ENCODE measurements at places on chromosomes 7 and 10.

DNA sequence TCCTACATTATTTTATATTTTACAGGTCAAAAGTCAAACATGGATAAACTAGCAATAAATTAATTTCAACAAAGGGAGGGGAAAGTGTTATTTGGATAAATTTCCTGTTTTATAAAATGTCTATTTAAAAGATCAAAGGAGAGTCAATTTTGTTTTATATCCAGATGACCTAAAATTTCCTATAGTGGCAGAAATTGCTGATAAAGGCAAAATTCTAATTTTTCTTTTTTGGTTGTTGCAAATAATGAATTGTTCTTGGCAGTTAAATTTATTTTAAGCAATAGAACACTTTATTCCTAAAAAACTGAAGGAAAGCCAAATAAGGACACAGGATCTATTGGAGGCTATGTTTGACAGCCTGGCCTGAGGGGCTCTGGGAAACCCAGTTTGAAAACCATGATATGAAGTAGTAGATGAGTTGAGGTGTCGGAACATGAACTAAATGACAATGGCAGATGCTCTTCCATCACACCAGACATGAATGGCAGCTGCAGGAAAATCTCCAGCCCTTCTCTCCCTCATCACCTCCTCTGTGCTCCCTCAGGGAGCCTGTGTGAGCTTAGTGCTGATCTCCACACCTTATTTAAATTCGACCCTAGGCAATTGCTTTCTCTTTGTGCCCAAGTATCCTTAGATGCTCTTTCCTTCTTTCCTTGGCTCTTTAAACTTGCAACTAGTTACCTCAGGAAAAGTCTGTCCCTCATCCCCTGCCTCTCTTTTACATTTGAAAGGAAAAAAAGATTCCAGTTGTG lies 395.0 kb downstream of the THSD7A start:
- DNase-seq: no peak

- DNase-seq: no peak
Measured at GRCh38 chr10:79498291-79498829, 14.0 kb upstream of the EIF5AL1 start.

- no peak for DNase-seq
Measured at GRCh38 chr7:98368716-98369115, 32.2 kb downstream of the BAIAP2L1 start.

DNA sequence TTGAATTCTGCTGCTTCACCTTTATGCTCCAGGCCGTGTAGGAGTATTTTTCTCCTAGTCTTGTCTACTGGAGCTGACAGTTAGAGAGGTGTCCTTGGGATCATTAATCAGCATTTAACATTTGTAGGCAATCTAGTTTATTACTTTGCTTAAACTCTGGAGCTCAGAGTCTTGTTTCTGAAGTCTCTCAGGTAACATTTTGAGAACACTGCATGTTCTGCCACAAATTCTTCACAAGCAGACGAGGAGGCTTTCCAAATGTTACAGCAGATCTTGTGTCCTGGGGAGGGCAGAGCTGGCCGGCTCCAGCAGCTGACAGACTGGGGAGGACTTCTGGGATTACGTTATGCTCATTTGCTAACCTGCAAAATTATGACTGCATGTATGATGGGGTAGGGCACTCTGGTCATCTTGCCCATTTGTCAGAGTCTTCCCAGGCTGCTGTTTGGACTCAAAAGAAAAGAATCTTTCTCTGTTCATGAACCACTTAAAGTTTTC lies 50.5 kb downstream of the GALNT17 start:
- DNase-seq: no peak

DNA sequence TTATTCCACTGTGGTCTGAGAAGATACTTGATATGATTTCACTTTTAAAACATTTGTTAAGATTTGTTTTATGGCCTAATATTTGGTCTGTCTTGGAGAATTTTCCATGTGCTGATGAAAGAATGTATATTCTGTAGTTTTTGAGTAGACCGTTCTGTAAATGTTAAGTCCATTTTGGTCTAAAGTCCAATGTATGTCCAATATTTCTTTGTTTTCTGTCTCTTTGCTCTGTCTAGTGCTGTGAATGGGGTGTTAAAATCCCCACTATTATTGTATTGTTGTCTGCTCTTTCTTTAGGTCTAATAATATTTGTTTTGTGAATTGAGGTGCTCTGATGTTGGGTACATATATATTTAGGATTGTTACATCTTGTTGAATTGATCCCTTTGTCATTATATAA lies 31.3 kb downstream of the DNAJC9 start:
- no peak for DNase-seq

- no peak for DNase-seq
Measured at GRCh38 chr7:3561932-3562331, 260.9 kb downstream of the SDK1 start.

DNA sequence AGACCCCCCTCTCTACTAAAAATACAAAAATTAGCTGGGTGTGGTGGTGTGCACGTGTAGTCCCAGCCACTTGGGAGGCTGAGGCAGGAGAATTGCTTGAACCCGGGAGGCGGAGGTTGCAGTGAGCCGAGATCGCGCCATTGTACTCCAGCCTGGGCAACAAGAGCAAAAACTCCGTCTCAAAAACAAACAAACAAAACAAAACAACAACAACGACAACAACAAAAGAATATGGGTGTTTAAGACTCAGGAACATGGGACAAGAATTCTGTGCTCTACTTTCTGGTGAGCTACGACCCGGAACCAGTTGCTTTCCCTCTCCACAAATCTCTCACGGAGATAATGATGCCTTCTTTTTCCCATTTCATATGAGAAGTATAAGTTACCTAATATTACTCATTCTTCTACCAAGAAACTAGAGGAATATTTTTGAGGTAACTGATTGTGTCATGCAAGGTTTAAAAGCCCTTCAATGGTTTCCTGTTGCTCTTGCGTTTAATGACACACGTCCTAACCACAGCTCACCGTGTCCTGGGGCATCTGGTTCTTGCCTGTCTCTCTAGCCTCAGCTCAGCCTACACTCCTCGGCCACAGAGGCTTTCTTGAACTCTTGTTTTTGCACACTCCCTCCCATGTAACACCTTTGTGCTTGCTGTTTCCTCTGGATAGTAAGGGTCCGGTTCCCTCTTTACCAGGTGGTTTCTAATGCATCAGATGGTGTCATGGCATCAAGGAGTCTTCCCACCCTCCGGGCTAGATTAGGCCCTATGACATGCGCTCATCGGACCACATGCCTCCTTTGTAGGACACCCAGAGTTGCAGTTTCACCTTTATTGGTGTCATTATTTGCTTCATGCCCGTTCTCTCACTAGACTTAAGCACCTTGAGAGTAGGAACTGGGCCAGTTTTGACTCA lies 67.5 kb downstream of the PFKFB3 start:
- no peak for DNase-seq

DNA sequence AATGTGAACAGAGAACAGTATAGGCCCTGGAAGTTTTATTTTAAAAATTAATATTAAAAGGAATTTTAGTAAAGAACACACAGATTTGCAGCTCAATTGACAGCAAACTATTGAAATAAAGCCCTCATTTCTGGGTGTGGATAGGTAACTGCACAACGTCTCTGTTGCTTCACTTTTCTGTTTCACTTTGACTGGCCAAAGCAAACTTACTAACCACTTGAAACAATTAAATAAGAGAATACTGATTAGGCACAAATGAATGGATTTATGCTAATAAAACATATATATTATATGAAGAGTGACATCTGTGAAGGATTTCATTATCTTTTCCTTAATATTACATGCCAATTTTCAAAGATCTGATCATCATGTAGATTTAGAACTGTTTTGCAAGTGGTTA lies 11.9 kb downstream of the ZNF804B start:
- DNase-seq: no peak

DNA sequence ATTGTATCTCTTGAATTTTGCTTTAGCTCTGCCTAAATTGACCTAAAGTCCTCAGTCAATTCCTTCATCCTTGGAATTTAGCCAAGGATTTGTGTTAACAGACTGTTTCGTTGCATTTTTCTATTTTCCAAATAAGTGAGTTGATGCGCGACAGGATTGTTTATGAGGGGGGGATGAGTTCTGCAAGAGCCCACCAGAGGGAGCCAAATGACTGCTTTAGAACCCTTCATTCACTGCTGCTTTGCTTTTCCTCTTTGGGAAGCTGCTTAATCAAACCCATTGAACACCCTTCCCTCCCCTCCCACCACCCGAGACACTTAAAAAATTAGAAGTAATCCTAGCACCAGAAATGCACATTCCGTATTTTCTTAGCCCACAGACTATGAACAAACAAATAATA lies 33.7 kb upstream of the PTF1A start:
- peak; percentile 50 for DNase-seq

- DNase-seq: no peak
Measured at GRCh38 chr7:116984917-116985316, 31.6 kb downstream of the ST7 start.

GRCh38 chr10:31126593-31126992 lies 94.9 kb upstream of the ZNF438 start:
- no peak for DNase-seq

DNA sequence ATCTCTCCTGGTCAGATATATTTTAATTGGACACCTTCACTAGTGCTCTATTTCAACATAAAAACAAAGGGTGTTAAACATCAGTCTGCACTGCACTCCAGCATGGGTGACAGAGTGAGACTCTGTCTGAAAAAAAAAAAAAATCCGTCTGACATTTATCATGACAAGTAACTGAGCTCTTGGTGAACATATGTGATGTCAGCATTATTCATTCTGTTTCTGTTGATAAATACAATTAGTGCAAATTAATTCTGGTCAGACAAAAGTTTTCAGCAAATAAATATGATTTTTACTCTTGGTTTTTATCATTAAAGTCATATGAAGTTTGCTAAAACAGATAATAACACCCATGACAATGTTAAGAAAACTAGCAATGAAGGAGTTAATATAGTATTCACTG lies 692.8 kb upstream of the GRM3 start:
- no peak for DNase-seq

DNA sequence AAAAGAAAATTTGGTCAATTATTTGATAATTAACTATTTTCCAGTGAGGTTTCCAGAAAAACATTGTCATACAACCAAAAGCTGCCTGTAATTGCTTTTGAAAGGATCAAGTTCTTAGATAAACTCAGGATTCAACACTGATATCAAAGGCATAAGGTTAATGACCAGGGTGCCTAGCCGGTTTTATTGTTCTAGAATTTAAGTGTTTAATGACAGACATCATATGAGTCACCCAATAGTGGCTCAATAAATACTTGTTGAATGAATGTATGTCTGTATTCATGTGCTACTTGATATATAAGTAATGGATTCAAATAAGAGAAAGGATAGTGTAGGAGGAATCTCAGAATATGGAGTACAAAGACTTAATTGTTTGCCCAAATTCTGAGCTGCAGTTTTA lies 196.1 kb upstream of the LRGUK start:
- DNase-seq: no peak

DNA sequence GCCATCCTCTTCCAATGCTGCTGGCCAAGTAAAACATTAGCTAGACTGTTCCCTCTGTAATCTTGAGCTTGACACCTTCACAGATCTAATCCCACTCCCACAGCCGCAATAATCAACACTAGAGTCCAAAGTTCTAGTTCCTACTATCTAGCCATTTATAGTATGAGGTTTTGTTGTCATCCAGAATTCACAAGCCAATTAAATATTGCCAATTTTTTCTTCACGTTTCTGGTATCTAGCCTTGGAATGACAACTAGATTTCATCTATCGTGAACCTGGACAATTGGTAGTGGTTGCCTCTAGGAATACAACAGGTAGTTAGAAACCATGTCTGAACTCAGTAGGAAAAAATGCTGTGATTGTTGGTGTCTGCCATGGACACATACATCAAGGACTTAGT lies 10.4 kb downstream of the WASL start:
- no peak for DNase-seq

GRCh38 chr7:142381727-142382390 lies 124.0 kb upstream of the PRSS58 start:
- DNase-seq: no peak

DNA sequence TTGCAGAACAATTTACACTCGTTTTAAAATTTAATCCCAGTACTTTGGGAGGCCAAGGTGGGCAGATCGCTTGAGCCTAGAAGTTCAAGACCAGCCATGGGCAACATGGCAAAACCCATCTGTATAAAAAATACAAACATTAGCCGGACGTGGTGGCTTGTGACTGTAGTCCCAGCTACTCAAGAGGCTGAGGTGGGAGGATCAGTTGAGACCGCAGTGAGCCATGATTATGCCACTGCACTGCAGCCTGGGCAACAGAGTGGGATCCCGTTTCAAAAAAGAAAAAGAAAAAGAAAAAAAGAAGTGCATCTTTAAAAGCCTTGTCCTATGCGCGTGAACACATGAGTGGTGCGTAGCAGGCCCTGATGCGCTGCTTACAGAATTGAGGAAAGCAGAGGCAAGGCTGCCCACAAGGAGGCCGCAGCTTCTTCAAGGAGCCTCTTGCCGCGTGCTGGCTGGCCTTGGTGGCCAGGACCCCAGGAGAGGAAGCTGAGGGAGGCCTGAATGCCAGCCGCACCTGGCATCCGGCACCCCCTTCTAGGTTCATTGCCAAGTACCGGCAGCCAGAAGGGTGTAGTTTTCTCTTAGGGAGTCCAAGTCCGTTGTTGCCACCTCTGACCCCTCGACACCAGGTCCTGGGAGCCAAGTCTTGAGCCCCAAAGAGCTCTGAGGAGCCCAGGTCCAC lies 124.5 kb downstream of the UBE2H start:
- no peak for DNase-seq

DNA sequence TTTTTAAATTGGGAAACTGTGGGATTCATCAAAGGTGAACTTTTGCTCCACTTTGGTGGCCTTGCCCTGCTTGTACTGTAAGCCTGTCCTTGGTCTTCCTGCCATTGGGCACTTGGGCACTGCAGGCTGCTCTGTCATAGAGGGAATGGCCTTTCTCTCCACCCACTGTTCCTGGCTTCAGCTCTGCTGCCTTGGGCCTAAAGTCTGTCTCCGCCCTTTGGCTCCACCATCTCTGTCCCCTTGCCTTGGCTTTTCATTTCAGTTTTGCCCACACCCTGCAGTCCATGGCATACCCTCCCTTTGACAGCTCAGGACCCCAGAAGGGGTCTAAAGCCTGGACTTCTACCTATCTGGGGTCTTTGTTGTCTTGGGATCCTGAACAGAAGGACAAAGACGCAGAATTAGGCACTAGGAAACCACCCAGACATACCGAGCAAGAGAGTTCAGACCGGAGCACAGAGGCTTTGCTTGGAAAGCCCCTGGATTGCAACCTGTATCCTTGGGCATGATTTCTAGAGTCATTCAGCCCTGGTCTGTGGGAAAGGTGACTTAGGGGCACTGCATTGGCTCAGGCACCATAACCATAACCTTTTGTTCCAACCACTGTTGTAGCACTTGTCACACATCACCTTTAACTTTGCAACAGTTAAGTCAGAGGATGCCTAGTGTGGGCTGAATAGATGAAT lies 5.2 kb upstream of the ARHGAP22 start:
- DNase-seq: no peak

DNA sequence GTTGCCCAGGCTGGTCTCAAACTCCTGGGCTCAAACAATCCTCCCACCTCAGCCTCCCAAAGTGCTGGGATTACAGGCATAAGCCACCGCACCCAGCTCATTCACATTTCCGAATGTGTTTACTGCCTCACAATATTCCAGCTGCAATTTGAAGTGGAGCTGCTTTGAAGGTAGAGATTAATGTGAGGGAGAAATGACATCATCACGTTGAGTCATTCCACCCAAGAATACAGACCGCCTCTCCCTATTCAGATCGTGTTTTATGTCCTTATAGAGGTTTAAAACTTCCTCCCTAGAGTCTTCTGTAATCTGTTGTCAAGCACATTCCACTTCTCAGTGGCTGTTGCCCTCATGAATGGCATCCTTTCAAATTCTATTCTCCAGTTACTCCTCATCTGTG lies 100.4 kb upstream of the PDGFA start:
- DNase-seq: no peak

Measured in fibroblast of gingiva (primary cell).